ENCODE measurements at places on chromosomes 1 and 21.

GRCh38 chr1:41385398-41386195, 24.4 kb downstream of the FOXO6 start:
- no peak for DNase-seq

- DNase-seq, result no peak
Observed at GRCh38 chr1:91548376-91549040, 47.9 kb downstream of the CDC7 start.

DNA sequence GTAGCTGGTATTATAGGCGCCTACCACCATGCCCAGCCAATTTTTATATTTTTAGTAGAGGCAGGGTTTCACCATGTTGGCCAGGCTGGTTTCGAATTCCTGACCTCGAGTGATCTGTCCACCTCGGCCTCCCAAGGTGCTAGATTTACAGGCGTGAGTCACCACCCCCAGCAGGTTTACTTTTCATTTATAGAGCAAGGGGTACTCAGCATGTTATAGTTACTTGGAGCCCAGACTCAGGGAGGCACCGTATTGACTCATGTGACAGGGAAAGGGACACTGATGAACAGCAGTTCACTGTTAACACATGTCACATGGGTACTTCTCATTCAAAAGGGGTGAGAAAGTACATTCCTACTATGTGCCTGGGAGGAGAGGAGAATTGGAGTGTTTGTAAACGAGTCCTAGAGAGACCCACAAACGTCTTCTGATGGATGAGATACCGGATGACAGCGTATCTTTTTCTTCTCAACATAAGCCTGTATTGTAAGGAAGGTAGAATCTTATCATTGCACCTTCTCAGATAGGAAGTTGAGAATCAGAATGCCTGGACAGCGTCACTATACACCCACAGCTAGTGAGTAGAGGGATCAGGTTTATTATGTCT, 510.0 kb downstream of the USP25 start:
- DNase-seq, result no peak

GRCh38 chr1:78758506-78758905, 108.9 kb downstream of the IFI44 start:
- DNase-seq, result no peak

- DNase-seq, result no peak
Observed at GRCh38 chr1:55472784-55473183, 257.6 kb upstream of the USP24 start.
